ENCODE measurements at places on chromosomes 3 and 15.

DNA sequence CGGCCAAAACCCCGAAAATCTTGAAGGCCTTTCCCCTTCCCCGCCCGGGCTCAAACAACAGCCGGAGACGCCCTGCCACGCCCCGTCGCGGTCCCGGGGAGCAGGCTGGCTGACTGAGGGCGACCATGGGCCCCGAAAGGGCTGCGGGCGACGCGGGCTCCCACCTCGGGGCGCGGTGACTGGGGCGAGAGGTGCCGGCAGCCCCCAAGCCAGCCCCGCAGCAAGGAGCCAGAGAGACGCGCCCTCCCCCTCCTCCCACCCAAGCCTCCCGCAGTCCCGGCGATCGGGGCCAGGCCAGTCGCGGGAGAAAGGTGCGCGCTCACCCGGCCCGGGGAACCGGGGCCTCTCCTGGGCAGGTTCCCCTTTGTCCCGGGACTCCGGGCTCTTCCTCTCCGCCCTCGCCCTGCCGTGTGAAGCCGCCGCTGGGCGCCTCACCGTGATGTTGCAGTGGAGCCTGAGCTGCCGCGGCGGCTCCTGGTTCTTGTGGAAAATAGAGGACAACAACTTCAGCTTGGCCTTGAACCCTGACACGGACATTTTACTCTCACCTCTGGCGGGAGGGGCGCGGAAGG lies 30.6 kb upstream of the ZSCAN2 start:
- DNase-seq = no peak

DNA sequence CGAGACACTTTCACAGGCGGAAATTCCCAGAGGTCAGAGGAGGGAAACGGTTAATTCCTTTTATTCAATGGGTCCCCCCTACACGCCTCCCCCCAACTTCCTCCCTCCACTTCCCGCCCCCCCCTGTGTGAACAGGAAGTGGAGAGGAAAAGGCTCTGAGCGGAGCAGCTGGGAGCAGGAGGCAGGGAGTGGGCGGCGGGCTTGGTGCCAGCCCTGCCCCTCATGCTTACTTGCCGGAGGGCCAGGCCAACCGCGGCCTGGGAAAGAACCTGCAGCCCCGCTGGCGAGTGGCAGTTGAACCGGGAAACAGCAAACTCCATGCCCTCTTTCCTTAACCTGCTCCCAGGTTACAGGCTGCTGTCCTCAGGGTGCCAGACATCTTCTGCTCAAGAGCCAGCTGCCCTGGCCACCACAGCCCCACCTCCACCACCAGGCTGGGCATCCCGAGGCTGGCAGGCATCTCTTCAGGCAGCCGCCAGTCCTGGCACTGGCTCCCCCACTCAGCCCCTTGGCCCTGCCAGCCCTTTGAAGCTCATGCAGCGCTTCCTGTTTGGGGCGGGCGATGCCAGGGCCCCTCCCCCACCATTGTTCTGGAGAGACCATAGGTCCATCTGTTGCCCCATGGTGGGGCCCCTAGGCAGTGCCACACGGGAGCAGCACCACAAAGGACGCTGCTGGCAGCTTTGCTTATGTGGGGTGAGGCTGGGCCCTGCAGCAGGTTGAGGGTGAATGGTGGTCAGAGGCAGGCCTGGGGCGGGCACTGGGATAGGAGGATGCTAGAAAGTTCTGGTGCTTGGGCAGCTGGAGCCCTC lies 12.9 kb downstream of the VPS18 start:
- DNase-seq = no peak

DNA sequence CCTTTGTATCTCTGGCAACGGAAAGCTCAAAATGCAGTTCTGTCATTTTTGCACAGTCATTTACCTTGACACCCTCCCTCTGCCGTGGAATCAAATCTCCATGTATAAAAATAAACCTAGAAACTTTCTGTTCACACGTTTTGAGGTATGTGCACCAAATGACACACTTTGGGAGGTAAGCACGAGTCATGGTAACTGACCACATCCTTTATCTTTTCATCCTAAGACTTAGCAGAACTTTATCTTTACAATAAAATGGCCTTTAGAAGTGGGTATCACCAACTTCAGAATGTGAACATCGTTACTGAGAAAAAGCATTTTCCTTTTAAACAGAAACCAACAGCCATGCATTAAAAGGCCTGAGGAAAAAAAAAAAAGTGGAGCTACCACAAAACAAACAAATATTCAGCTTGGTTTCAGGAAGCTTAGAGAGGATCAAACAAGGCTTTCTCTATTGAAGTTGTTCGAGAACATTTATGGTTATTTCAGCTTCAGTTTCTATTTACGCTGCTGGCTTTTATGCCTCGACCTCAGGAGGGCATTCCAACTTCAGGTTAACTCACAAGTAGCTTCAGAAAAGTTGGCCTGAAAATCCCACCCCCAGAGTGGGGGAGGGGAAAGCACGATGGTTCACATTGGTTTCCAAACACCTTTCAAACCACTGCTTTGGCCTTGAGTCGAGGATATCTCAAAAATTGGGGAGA lies 171.1 kb upstream of the ICE2 start:
- DNase-seq = no peak

GRCh38 chr15:63856711-63857460 lies 23.1 kb upstream of the HERC1 start:
- no peak for DNase-seq

DNA sequence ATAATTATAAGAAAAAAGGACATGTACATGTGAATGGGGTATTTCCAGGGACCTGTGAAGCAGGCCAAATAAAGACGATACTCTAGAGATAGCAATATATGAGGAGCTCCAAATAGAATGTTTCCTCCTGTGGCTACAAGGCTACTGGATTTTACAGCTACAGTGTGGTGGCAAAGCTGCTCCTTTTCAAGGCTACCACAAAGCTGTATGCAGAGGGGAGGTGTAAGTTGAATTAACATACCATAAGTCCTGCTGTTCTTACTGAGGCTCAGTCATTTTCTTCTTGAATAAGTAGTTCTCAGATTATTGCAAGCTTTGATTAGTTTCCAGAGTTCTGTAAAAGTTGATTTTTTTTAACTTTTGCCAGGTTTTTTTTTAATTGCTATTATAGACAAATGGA lies 1184.6 kb upstream of the EPHA6 start:
- no peak for DNase-seq

DNA sequence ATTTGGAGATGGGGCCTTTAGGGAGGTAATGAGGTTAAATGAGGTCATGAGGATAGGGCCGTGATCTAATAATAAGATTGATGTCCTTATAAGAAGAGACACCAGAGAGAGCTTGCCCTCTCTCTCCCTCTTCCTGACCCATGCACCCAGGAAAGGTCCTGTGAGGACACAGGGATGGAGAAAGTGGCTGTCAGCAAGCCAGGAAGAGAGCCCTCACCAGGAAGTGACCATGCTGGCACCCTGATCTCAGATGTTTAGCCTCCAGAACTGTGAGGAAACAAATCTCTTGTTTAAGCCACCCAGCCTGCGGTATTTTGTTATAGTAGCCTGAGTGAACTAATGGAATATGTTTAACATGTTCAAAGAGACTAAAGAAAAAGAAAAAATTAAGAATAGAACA lies 15.3 kb upstream of the GNB5 start:
- DNase-seq = no peak

DNA sequence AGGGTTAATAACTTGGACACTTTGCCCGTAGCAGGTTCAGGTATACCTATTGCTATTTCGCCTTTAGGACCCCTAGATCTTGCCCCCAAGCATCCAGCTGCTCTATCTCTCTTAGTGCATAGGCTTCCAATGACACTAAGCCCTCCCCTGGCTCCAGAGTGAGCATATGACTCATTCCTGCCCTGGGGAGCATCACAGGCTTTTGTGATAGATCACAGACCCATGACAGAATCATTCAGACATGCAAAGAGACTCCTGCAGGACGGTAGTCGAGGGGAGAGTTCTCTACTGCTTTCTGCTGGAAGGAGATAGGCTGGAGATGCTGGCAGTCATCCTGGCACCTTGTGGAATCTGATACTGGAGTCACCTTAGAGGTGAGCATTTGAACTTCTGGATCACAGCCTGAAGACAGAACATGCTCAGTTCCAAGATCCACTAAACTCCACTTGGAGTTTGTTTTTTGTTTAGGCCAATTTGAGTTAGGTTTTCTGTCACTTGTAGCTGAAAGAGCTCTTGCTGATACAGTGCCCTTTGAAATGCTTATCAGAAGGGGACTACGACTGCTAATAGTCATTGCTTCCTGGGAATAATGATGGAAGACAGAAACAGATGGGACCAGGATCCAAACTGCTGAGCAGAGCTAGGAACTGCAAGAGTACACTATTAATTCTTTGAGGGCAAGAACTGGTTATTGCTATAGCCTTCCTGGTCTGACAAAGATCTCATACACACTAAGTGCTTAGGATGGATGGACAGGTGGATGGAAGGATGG lies 11.0 kb downstream of the LYSMD2 start:
- peak; percentile 68 for DNase-seq

GRCh38 chr15:41559239-41559782 lies 299 bp downstream of the TYRO3 start:
- DNase-seq = peak; percentile 81

DNA sequence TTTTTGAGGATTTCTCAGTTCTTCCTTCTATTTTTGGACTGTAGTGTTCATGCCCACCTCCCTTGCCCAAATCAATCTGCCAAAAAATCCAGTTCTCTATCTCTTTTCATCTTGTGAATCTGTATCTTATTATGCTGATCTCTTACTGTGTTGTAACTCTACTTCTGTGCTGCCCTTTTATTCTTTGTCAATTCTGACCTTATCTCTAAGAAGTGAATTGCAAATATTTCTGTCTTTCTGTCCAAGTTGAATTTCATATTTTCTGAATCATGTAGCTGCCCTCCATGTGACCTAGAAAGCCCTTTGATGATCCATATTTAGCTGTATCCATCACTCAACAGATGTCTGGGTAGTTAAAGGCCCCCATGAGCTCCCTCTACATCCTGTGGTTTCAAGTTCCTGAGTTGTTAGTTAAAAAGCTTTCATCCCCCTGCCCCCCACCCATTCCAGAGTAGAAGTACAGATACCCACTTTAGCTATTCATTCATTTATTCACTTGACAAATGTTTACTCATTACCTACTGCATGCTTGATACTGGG lies 33.6 kb upstream of the ETV5 start:
- DNase-seq = no peak

- no peak for DNase-seq
These were observed 281.7 kb upstream of the RASGRP1 start for GRCh38 chr15:38846346-38846745.

- no peak for DNase-seq
These were observed 27.6 kb downstream of the ALS2CL start for GRCh38 chr3:46665763-46666452.

DNA sequence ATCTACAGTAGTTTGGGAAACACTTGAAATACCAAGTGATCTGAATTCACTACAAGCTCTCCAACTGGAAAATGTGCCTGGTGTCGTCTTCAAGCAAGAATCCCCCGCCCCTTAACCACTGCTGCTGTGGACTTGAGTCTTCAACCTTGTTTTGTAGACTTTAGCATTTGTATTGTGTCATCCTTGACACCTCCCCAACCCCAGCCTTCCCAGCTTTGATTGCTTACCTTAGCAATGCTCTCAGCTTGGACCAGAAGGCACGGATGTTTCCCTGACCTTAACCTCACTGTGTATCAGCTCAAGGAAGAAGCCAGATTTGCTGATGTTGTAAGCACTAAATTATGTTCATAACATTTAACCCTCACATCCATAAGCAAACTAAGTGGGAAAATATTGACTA lies 146.4 kb downstream of the IGF1R start:
- no peak for DNase-seq

DNA sequence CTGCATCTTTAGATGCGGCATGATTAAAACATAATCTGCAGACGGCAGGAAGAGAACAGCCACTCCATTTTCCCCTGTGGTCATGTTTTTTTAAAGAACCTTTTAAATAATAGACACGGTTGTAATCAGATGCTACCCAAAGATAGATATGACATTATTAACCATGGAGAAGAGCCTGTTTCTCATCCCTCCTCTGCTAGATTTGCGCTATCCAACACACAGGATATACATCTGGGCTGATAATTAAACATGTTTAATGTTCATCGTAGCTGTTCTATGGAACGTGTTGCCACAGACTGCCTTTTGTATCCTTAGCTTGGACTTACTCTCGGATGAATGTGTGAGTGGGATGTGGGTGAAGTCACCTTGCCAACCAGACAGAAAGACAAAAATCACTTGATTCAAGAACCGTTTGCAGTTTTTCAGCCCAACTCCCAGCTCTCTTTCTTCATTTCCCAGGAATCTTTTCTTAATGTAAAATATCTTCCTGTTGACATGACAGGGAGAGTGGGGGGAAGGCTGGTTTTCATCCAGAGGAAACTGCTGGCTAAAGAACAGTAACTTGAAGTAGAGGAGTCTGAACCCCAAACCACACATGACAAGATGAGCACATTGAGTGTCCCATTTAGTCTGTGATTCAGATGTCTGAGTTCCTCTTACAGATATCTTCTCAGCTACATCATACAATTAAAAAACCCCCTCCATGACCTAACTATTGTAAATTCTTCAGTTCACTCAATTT lies 118.6 kb upstream of the PRICKLE2 start:
- DNase-seq = no peak

DNA sequence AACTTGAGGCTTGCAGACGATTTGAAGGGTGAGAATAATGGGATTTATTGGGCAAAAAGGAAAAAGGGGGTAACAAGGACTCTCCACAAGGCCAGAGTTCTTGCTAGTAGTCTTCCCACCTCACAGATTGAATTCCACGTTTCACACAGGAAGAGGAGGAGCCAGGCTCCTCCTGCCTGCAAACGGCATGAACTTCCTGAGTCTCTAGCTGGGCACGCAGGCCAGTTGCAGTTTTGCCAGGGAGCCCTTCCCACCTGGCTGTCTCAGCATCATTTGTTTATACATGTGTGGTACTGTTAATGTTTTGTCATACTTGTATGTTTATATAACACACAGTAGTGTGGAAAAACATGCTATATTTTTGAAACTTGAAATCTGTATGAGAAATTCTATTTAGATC lies 155.0 kb downstream of the NLGN1 start:
- no peak for DNase-seq

DNA sequence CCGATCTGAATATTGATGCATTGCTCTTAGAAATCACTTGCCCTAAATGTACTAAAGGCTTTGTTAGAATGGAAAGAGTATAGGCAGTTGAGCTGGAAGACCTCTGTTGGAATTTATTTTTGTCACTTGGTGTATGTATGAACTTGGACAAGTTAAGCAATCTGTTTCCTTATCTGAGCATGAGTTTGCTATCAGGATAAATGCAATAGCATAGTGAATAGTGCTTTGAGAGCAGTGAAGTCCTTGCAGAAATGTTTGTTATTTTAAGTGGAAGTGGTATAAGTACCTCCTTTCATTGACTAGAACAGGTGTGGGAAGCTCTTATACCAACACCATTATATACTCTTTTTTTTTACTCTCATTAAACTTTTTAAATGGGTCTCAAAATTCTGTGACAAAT lies 146.4 kb upstream of the ONECUT1 start:
- no peak for DNase-seq

- DNase-seq = no peak
These were observed 34.8 kb upstream of the CHRNB4 start for GRCh38 chr15:78675617-78676360.

DNA sequence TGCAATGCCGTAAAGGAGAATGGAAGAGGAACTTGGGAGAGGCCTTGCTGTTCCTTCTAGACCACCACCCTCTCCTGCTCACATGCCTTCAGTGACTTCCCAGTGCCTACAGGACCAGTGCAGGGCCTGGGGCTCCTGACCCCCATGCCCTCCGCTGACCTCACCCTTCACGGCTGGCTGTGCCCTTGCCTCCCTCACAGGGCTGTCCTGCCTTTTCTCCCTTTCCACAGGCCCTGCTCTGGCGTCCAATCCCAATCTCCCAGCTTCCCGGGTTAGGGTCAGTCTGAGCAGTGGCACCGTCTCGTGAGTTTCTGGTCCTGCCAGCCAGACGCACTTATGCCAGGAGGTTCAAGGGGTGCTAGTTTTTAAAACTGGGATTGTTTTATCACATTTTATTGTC lies 110.4 kb downstream of the WNT7A start:
- DNase-seq = peak; percentile 29

GRCh38 chr3:56758539-56758981 lies 43.2 kb downstream of the ARHGEF3 start:
- no peak for DNase-seq

Measured in ecto neural progenitor cell (in vitro differentiated cells).